ENCODE measurements at places on chromosomes 5 and 9. TPM values are rescaled to one million over a fixed set of nuclear protein-coding genes. Genes with fewer than 3 reads are reported as not detected.

The SPINK7 gene
- total RNA-seq = not detected

The IL9 gene
- total RNA-seq = not detected

DNA sequence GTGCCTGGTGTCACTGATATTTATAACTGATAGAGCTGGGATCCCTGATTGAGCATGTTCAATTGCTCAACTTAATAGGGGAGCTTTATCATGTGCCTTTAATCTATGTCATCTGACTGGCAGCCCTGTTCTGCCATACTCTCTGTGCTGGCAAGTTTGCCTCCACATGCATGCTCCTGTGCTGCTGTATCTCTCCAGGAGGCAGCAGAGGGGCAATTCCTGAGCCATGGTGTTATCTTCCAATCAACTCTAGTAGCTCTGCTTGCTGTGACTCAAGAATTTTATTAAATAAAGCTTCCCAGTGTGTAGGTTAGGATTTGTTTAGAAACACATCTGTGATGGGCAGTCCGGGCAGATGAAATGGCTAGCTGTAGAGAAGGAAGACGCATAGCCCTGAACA, 642.0 kb downstream of the KIF4B start:
- H3K4me3 ChIP-seq = no peak overlapping the region
- DNase-seq = no peak
- no peak overlapping the region for H3K27ac ChIP-seq
- no peaks in the 10 kb centered on the region for H3K27me3 ChIP-seq
- no peaks in the 10 kb centered on the region for H3K36me3 ChIP-seq

- H3K27me3 ChIP-seq = no peaks in the 10 kb centered on the region
- H3K36me3 ChIP-seq = no peaks in the 10 kb centered on the region
- DNase-seq = no peak
- H3K4me1 ChIP-seq = no peaks in the 10 kb centered on the region
Measured at GRCh38 chr9:12723409-12724028, 30.3 kb downstream of the TYRP1 start.

DNA sequence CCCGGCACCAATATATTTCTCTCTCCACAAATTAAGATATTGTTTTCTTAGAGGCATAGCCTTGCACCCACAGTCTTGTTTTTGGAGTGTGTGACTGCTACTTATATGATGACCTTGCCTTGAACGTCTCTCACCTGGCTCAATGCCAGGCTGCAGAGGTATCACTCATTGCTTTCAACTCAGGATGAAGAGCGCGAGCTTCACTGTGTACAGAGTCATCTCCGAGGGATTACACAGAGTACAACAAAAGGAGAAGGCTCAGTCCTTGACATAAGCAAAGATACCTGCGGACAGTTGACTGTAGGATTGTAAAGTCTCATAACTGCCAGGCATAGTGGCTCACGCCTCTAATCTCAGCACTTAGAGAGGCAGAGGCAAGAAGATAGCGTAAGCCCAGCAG, 53.8 kb downstream of the CD180 start:
- H3K27ac ChIP-seq = no peak overlapping the region
- H3K27me3 ChIP-seq = no peaks in the 10 kb centered on the region
- H3K36me3 ChIP-seq = peaks cover 13% of the 10 kb centered on the region

GRCh38 chr9:114244570-114244969, 78.3 kb upstream of the ORM1 start:
- H3K27me3 ChIP-seq = no peaks in the 10 kb centered on the region
- H3K27ac ChIP-seq = no peak overlapping the region
- H3K36me3 ChIP-seq = no peaks in the 10 kb centered on the region
- no peak for DNase-seq
- H3K4me1 ChIP-seq = no peaks in the 10 kb centered on the region

- no peak overlapping the region for H3K27ac ChIP-seq
- no peaks in the 10 kb centered on the region for H3K27me3 ChIP-seq
- no peaks in the 10 kb centered on the region for H3K4me1 ChIP-seq
- H3K4me3 ChIP-seq = no peak overlapping the region
Measured at GRCh38 chr5:147441191-147441695, 68.6 kb downstream of the DPYSL3 start.

All from T-cell (primary cell).